Cerebellar nuclear complex (tissue), 1 donor: ENCODE measurements at places on chromosomes 6 and 20.

- no peak for DNase-seq
These were observed 188.2 kb downstream of the ERMARD start for GRCh38 chr6:169939554-169940164.

DNA sequence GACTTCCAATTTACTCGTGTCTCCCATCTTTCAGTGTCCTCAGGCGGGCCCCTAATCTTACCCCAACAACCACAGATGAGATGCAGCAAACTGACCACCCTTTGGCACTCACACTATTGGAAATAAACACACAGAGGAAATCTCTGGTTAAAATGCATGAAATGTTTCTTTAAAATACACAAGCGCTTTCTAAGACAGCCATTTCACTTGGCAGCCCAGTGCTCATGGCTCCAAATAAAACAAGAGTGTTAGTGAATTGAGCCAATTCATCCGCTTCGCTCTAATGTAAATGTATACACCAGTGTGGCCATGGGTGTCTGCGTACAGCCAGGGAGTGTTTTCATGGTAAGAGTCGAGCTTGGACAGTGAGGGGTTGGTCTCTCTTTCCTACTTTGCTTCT lies 282.9 kb downstream of the CLIC5 start:
- DNase-seq = no peak

- DNase-seq = no peak
These were observed 203.1 kb downstream of the UBE3D start for GRCh38 chr6:82862543-82862942.

GRCh38 chr6:138485586-138486248 lies 13.6 kb downstream of the NHSL1 start:
- no peak for DNase-seq

DNA sequence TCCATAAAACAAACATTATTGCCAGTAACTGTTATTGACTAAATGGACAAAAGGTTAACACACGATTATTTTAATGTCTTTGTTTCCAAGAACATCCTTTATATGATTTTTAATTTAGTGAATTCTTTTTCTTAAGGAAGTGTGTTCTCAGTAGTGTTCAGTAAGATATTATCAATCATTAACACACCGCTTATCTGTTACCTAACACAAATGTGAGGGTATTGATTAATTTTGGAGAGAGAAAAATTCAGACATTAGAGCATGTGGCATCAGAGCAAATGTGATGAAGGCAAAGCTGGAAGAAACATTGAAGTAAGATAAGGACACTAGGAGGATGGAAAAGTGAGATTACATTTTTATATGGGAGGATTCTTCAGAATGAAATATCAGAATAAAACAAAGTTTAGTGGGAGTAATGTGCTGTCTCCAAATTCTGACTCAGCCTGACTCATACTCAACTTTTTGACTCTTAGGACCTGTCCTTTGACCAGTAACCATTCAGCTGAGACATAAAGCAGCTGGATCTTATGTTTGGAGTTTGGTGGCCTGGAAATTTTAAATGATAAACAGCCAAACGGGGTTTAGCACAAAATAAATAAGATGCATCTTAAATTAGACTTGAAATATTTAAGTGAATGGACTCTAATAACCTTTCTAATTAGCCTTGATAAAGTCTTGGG lies 348.6 kb downstream of the CD109 start:
- no peak for DNase-seq

DNA sequence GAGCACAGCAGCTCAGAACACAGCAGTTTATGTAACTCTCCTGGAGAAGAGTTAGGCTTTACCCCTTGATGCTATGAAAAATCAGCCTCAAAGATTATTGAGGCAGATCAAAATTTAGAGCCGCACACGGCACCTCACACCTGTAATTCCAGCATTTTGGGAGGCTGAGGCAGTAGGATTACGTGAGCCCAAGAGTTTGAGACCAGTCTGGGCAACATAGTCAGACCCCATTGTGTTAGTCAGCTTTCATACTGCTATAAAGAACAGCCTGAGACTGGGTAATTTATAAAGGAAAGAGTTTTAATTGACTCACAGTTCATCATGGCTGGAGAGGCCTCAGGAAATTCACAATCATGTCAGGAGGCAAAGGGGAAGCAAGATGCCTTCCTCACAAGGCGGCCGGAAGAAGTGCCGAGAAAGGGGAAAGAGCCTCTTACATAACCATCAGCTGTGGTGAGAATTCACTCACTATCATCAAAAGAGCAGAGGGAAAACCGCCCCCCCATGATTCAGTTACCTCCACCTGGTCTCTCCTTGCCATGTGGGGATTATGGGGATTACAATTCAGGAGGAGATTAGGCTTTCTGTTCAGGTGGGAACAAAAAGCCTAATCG lies 87.7 kb downstream of the SGK1 start:
- no peak for DNase-seq

GRCh38 chr6:72911463-72912155 lies 289.7 kb downstream of the KCNQ5 start:
- DNase-seq = no peak

DNA sequence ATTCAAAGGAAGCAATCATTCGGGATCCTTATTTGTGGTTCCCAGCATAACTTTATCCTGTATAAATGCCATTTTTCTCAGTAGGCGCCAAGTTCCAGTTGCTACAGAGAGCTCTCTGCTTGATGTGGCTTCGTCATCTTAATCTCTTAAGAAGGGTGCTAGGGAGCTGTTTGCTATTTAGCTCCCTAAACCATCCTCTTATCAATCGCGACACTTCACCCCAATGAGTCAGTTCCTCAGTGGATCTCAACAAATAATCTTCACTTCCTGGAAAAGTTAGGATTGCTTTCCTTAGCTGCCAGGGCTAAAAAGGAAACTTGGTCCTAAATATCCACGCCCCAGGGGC lies 1.3 kb upstream of the NKAIN2 start:
- DNase-seq = no peak

DNA sequence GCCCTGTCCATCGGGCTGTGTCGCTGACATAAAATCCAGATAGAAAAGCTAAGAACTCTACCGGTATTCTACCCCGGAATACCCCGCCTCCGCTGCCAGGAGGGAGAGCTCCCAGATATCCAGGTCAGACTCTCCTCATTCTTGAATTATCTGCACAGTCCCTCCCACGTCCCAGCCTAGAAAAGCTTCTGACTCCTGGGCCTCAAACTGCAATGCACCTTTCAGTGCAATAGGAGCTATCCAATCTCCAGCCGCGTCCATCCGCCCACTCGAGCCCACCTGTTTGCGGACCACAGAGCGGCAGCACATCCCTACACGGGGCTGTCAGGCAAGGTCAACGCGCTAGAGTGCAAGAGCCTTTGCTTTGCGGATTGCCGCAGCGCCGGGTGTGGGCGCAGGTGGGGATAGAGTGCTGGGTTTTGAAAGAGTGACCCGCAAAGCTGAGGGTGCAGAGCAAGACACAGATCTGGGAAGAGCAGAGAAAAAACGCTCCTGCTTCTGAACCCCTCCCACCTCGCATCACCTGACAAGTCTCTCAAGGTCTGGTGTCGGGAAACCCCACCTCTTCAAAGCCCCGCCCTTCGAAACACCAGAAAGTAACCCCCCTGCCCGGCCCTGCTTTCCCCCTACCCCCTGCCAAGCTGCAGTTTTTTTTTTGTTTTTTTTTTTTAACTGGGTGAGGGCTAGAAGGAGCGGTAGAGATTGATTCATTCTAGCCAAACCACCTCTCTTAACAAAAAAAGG lies 1.3 kb downstream of the TAPBP start:
- peak; percentile 67 for DNase-seq

GRCh38 chr6:93454533-93454932 lies 35.2 kb upstream of the EPHA7 start:
- DNase-seq = no peak

DNA sequence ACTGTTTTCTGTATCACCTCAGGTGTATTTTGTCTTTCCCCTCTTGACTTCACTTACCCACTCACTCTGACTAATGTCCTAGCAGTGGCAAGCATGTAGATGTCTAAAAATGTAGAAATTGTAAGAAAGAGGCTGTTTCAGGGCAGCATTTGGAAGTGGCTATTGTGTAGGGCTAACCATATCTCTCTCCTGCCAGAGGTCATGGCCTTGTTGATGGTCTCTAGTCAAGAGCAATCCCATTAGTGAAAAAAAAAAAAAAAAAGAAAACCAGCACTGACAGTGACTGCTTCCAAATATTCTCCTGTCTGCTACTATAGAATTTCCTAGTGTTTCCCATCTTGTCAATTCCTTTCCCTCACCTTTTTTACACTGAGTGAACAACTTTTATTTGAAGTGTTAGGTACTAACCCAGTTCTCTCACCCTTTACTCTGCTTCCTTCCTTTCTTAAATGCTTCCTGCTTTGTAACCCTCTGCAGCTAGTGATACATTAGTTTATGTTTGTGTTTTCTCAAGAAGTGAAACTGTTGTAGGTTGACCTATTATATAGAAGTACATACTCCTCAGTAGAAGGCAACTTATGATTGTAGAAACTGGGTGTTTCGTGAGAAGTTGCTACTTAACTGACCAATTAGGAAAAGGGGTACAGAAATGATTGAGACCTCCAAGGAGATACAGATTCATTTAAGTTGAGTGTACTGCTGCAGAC lies 174.1 kb upstream of the PTPRK start:
- no peak for DNase-seq

DNA sequence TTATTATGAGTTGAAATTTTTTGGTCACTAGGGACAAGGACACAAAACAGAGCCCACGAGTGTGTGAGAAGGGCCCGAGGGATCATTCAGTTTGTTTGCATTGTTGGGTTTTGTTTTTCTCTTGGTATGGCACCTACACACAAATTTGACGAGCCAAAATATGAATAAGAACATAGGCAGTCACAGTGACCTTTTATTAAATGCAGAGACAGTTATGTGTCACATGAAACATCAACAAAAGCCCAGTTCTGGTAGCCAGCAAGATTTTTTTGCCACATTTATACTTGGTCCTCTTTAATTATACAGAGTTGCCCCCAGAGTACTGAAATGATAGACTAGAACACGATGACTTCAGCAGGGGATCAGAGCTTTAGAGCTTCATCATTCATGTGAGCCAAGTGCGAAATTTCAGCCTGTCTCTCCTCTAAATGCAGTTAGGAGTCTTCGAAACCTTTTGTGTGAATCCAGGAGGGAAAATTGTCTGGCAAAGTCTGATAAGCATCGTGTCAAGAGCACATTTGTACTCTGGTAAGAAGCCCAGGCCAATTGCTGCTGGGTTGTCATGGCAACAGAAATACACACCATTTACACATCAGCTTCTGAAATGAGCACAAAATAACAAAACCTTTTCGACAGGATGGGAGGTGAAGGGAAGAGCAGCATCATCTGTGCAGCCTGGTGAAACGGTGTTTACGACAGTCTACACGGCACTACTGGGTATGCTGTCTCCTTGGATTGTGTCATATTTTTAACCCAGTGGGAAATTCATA lies 79.2 kb upstream of the RIPOR2 start:
- DNase-seq = no peak

DNA sequence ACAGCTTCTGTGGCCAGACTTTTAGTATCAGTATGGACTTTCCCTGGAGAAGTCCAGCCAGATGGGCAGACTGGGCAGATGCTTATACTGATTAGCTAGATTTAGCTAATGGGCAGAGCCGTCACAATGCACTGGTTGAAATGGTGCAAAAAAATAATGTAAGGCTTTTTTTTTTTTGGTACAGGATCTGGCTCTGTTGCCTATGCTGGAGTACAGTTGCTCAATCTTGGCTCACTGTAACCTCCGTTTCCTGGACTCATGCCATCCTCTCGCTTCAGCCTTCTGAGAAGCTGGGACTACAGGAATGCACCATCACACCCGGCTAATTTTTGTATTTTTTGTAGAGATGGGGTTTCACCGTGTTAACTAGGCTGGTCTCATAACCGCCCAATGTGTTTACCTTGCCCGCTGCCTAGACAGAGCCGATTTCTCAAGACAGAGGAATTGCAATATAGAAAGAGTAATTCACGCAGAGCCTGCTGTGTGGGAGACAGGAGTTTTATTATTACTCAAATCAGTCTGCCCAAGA lies 16.4 kb upstream of the KIFC1 start:
- DNase-seq = no peak

DNA sequence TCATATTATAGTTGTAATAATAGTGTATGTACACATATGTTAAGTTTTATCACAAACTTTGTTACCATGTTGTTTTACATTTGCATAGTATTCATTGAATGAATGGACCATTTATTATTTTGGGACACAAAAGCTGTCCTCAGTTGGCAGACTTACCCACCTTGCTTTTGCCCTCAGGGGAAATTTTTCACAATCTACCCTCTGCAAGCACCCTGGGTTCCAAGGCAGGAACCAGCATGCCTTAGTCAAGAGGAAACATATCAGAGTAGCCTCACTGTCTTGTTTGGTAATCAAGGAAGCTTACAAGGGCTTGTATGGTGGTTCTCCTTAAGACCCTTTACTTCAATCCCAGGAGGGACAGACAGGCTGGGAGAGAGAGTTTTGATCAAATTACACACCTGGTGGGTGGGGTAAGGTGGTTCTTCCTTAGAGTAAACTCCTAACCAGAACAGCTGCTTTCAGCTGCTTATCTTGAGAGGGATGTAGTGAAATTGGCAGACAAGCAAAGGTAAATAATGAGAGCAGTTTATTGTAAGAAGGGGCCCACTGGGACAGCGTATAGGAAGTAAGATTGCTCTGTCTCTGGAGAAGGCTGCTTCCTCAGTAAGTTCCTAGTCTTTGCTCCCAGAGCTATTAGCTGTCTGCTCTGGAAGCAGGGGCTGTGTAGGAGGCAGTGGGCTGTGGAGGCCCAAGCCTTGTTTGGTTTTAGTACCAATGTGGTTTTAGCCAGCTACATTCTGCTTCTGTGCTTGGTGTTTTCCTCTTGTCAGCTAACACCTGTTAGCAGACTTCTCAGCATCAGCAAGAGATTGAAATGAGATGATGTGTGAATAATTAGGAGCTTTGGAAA lies 31.1 kb downstream of the BRPF3 start:
- no peak for DNase-seq

DNA sequence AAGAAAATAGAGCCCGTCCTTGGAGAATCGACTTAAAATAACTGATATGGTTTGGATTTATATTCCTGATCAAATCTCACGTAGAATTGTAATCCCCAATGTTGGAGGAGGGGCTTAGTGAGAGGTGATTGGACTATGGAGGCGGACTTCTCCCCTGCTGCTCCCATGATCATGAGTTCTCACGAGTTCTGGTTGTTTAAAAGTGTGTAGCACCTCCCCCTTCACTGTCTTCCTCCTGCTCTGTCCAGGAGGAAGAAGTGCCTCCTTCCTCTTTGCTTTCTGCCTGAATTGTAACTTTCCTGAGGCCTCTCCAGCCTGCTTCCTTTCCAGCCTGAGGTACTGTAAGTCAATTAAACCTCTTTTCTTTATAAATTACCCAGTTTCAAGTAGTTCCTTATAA lies 529.2 kb downstream of the HAO1 start:
- no peak for DNase-seq

- DNase-seq = no peak
These were observed 5.4 kb downstream of the FBXO30 start for GRCh38 chr6:145809211-145809610.
